Activated CD4-positive, alpha-beta T cell treated with anti-CD3 and anti-CD28 coated beads, Interleukin-2, amount 50 U/mL, for 4 hours (primary cell): ENCODE measurements at places on chromosomes 4 and X.
A peak's percentile ranks its signal among the peaks of the same experiment; 100 is the strongest.

GRCh38 chr4:85607624-85608023 is 132.7 kb downstream of the ARHGAP24 start:
- no peak for DNase-seq

DNA sequence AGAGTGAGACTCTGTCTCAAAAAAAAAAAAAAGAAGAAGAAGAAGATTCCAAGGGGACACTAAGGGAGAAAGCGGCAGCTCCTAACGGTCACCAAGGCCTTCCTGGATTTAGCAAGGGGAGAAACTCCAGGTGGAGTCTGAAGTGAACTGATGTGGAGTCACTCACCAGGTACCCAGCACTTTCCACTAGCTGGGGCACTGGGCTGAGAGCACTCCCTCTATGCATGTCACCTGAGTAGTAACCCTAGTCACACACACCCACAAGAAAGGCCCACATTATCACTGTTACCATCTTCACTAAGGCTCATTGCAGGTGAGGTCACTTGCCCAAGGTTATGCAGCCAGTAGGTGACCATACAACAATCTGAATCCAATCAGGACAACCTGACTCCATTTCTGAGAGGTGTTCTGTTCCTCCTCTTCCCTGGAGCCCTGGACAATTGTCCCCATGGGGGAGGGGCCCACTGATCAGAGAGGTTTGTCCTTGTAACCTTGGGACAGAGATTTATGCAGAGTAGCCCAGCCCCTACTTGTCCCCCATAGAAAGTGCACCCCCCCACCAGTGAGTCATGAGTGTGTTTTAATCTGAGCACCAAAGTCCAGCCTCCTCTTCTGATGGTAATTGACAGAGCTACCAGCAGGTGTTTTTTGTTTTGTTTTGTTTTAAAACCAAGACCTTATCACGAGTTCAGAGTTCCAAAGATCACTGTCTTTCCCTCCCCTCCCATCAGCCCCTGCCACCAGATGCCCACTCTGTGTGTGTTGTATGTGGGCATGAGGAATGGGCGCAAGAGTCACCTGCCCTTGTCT is 5.9 kb upstream of the SASH3 start:
- DNase-seq: no peak

DNA sequence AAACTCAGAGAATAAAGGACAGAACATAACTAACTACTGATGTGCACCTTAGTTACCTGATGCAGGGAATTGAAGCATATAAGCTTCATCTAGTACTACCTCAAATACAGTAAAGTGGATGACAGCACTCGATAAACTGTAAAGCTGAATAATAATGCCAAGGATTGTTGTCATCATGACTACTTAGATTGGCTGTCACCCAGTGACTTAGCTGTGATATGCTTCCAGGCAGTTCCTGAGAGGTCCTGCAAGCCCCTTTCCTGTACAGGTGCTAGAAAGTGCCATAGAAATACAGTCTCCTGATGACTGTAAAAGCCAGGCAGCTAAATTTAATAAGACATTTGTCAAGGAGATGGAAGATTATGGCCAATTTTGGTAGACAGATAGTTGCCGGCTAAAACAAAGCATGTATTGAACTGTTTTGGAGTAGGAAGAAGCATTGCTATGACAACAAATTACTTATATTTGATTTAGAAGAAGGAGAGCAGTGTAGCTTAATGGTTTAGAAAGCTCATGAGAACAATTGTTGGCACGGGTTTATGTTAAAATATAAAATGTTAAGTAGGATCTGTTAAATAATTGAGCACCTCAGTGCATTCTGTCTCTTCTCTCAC is 29.7 kb downstream of the TMEM164 start:
- no peak for DNase-seq

DNA sequence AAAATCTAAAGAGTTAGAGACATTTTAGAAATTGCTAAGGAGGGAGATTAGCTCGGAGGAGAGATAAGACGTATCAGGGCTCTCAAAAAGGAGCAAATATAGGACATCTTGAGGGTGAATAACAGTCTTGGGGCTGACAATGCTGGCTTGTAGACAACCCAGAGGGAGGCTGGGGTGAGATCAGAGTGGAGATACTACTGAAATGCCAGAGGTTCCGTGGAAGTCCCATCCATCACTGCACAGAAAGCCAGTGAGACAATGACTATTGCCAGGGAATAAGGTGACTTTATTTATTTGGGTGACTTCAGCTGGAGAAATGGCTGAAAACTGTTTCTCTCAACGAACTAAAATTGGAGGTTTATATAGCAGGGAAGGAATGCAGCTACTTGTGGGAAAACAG is 838.1 kb upstream of the AGA start:
- no peak for DNase-seq

DNA sequence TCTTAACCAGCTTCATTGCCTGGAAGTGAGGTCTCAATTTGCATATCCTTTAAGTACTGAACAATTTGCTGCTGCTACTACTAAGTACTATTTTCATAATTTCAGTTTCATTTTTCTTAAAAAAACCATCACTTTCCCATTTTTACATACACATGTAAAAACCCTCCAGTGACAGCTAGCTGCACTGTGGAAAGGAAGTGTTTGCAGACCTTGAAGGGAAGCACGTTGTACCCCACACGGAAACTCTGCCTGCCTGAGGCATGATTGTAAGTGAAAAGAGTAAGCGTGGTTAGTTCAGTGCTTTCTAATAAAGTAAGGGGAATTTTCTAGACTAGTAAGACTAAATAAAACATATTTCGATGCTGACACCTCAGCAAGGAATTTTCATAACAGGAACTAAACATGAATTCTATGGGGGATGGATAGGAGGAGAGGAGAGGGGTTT is 103.6 kb downstream of the RAPGEF2 start:
- no peak for DNase-seq

- DNase-seq: no peak
Measured at GRCh38 chr4:3452376-3452775, 10.6 kb downstream of the HGFAC start.

DNA sequence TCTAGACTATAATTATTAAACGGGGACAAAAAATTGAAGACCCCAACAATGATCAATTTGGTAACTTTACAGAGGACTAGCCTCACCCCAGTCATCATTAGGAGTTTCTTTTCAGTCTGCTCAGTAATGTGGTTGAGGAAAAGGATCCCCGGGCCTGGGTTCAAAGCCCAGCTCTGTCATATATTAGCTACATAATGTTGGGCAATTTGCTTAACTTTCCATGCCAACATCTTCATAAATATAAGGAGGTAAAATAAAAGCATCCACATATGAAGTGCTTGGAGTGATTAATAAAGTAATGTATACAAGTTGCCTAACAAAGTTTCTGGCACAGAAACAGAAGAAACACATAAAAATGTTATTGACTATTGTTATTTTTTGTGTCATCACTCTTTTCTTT is 53.4 kb upstream of the ANTXR2 start:
- no peak for DNase-seq

DNA sequence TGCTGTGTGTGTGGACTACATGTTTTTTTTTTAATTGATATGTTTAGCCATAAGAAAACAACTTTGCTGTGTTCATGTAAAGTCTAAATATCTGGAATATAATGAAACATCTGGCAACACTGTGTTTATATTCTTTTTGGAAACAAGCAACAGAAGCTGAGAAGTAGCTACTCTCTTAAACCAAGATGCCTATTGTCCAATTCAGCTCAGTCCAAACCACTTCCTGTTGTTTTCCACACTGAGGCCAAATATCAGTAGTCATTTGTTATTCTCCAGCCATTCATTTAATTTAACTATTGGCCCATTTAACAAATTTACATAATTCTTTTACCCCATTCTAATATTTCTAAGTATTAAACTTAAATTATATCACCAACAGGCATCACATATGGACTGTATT is 903.0 kb upstream of the SLIT2 start:
- no peak for DNase-seq

DNA sequence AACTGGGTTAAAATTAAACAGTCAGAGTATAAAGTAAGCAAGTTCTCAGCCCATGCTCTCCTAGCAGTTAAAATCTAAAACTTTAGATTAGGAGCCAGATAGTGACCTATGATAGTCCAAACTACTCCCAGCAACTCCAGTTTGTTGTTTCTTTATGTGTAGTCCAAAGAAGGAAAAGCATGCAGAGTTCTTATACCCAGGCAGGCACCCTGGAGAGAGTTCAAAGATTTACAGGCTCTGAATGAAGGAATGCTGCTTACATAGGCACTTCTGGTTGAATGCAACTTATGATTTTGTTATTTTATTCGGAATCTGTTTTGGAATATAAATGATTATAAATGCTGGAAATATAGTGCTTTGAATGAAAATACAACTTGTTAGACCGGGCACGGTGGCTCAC is 67.2 kb downstream of the GPAT3 start:
- no peak for DNase-seq

GRCh38 chr4:112296949-112297880 is at the start of gene ALPK1:
TSS of gene ALPK1 (plus strand) at chr4:112297369.
- DNase-seq: no peak

- no peak for DNase-seq
Measured at GRCh38 chr4:41426539-41426938, 111.4 kb upstream of the LIMCH1 start.

GRCh38 chr4:6734165-6734786 is 18.3 kb downstream of the BLOC1S4 start:
- no peak for DNase-seq

DNA sequence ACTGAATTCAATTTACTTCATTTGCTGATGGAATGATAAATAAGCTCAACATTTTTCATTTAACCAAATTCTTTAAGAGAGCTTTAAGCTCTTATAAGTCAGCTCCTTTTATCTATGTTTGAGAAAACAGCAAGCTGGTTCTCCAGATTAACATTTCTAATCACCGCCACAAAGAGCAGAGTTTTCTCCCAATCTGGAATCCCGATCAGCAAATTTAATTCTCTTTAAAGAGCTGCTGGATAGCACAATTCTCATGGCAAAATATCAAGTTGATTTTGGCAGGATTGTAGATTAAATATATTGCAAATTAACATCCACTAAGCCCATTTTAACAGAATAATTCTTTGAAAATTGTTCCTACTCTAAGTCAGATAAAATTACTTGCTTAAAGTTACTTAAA is 48.8 kb downstream of the RPS6KA3 start:
- no peak for DNase-seq

DNA sequence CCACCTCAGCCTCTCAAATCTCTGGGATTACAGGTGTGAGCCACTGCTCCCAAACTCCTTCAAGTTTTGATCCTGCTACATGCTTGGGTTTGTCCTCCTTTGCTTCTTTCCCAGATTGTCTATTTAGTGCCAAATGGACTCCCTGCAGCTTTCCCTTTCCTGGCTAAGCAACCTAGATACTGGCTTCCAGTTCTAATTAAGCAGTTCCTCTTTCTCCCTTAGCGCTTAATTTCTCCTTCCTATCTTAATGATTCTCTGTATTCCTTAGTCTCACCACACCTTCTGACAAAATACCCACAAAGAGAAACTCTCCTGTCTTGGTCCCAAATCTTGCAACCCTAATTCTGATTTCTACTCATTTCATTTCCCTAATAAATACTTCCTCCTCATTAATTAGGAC is 7.8 kb downstream of the RXFP1 start:
- DNase-seq: no peak

- DNase-seq: no peak
Measured at GRCh38 chr4:118284169-118284568, 68.6 kb downstream of the PRSS12 start.

DNA sequence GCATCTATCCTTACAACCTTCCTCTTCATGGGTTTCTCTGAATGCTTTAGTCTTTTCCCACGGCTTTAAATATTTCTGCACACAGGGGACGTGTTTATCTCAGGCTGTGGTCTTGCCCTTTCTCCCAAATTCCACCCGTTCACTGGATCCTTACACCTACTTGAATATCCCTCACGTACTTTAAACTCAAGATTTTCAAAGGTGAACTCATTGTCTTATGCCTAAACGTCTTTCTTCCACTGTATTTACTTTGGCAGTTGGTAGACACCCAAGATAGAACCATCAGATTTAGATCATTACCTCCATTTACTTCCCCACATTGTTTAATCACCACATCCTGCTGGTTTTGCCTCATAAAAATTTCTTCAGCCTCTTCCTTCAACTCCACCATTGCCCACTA is 269.2 kb downstream of the CBLL2 start:
- DNase-seq: no peak

GRCh38 chrX:19990151-19990555 is 708 bp downstream of the BCLAF3 start:
- DNase-seq: peak; percentile 4

DNA sequence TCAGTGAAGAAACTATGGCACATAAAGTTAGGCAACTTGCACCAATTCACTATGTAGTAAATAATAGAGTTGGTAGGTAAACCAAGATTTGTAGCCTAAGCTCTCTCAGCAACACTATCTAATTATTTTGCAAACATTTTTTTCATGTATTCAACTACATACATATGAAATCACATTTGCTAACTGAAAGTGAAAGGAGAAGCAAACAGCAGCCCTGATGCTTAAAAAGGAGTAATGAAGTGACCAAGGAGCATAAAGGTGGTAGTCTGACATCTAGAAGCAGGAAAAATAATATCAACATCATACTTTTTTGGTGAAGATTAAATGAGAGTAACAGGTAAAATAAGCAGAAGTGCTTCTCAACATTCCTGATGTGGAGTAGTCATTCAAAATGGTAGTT is 603.7 kb downstream of the GRXCR1 start:
- DNase-seq: no peak

DNA sequence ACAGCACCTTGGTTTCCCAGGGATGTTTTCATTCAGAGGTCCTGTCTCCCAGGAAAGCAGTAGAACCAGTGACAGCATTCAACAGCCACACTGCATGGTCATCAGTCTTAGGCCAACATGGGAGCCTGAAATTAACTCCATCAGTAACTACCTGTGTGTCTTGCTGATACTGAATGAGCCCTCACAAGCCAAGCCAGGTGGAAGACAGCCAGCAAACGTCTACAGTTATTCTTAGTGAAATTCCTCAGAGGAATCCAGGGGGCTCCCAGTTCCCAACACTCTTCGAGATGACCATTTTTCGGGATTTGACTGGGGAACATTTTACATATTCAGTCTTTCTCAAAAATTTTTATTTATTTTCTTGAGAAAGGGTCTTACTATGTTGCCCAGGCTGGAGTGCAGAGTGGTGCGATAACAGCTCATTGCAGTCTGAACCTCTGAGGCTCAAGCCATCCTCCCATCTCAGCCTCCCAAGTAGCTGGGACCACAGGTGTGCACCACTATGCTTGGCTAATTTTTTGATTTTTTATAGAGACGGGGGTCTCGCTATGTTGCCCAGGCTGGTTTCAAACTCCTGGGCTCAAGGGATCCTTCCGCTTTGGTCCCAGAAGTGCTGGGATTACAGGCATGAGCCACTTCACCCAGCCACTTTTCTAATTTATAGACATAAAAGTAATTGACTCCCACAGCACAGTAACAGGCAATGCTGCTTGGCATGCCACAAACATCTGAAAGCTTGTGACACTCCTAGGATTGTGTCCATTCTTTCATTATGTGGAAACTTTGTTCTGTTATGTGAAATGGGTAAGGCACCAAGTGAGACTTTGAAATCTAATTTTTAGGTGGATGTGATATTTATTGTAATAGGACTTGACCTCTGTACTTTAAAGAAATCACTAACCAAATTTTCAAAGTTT is 116.9 kb downstream of the SOWAHB start:
- DNase-seq: no peak

DNA sequence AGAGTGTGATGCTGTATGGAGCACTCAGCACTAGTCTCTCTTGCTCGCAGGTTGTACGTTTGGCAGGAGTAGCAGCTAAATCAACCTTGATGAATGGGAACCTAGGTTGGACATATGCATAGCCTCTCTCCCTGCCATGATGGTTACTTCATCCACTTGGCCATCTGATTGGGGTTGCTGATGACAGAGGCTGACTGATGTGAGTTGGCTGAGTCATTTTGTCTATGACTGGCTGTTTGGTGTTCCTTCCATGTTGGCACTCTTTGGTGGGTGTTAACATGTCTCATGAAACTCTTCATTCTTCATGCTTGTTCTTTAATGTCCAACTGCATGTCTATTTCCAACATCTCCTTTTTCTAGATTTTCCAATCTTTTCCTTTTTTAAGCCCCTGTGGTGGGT is 31.6 kb upstream of the SPARCL1 start:
- DNase-seq: no peak
